Osteoblast (primary cell): ENCODE measurements at places on chromosomes 13 and 19. TPM values are rescaled to one million over a fixed set of nuclear protein-coding genes. Genes with fewer than 3 reads are reported as not detected.
A peak's percentile ranks its signal among the peaks of the same experiment; 100 is the strongest.

- H3K27ac ChIP-seq, result no peak overlapping the region
- H3K4me1 ChIP-seq, result no peaks in the 10 kb centered on the region
- no peaks in the 10 kb centered on the region for H3K36me3 ChIP-seq
- no peak overlapping the region for H3K4me3 ChIP-seq
- no peaks in the 10 kb centered on the region for H3K27me3 ChIP-seq
These were observed 198.1 kb downstream of the VWA8 start for GRCh38 chr13:41762796-41763195.

GRCh38 chr13:46388308-46388707 is 1.3 kb upstream of the RUBCNL start:
- H3K4me1 ChIP-seq, result peaks cover 15% of the 10 kb centered on the region
- no peaks in the 10 kb centered on the region for H3K36me3 ChIP-seq
- H3K27ac ChIP-seq, result no peak overlapping the region
- H3K4me3 ChIP-seq, result no peak overlapping the region
- DNase-seq, result no peak

Gene ERICH6B
- not detected in 2 replicates for total RNA-seq

Gene ZNF439
- 8.5 and 8.7 TPM in 2 replicates for total RNA-seq

Gene ATP4B
- total RNA-seq, result not detected in 2 replicates

DNA sequence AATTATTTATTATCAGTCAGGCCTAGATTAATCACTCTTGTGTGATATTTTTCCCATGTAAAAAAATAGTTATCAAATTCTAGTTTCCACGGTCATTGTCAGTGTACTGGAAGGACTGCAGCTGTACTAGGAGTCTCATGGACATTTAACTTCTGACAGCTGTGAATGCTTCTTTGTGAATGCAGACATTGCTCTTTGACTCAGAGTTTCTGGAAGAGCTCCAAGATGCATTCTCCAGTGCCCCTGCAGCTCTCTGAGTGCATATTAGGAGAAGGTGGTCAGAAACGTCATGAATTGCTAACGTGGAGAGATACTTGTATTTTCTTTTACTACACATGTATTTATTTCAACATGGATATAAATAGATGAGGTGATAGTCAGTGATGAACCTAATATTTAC is 9.7 kb upstream of the SLITRK5 start:
- no peaks in the 10 kb centered on the region for H3K36me3 ChIP-seq
- DNase-seq, result no peak
- no peaks in the 10 kb centered on the region for H3K4me1 ChIP-seq
- no peak overlapping the region for H3K4me3 ChIP-seq

Gene SIGLEC5
- under 0.01 TPM in 1 of 2 replicates, not detected in the other for total RNA-seq

- peak; percentile 25 for DNase-seq
- no peak overlapping the region for H3K27ac ChIP-seq
- H3K27me3 ChIP-seq, result no peaks in the 10 kb centered on the region
- no peaks in the 10 kb centered on the region for H3K36me3 ChIP-seq
These were observed 7.8 kb upstream of the ZNF14 start for GRCh38 chr19:19740755-19741154.

GRCh38 chr19:28889941-28890670 is 322.8 kb downstream of the UQCRFS1 start:
- no peak for DNase-seq
- no peaks in the 10 kb centered on the region for H3K36me3 ChIP-seq
- H3K27ac ChIP-seq, result no peak overlapping the region

DNA sequence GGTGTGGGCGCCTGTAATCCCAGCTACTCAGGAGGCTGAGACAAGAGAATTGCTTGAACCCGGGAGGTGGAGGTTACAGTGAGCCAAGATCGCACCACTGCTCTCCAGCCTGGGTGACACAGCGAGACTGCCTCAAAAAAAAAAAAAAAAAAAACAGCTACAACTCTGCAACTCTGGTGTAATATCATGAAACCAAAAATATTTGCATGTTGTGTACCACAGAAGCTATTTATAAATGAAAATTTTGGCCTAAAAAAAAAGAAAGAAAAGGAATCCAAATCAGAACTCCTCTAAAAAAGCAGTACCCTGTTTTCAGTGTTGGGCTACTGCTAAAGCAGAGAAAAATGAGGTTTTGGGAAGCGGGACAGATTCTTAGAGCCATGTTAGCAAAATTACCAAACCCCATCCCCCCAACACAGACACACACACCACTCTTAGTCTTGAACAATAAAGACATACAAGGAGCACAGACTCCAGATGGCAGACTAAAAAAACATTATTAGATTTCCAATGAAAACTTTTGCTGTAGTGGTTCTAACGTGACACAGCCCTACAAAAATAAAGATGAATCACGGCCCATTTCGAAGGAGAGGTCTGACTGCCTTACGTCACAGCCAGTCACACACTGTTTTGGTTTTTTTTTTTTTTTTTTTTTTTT is 51.5 kb downstream of the INSR start:
- peaks cover 4% of the 10 kb centered on the region for H3K4me1 ChIP-seq
- H3K27me3 ChIP-seq, result no peaks in the 10 kb centered on the region
- peak overlapping the region; percentile 76 for H3K27ac ChIP-seq
- peak overlapping the region; percentile 3 for H3K4me3 ChIP-seq

Gene CEACAM8
- not detected in 2 replicates for total RNA-seq

Gene SHKBP1
- 16.3 and 18.9 TPM in 2 replicates for total RNA-seq

GRCh38 chr19:14031719-14032480 is at the start of gene IL27RA:
TSS of gene IL27RA (plus strand) at chr19:14031762. CDS start at chr19:14031873, 111 bp downstream.
- peak within 1 kb of the TSS; percentile 73 for H3K4me3 ChIP-seq
- H3K27ac ChIP-seq, result no peak within 1 kb of the TSS
- peak; percentile 94 for DNase-seq
- H3K4me1 ChIP-seq, result peaks cover 4% of the 10 kb centered on the region
- no peaks in the 10 kb centered on the region for H3K36me3 ChIP-seq

- peak; percentile 76 for DNase-seq
- H3K27ac ChIP-seq, result no peak overlapping the region
- H3K36me3 ChIP-seq, result no peaks in the 10 kb centered on the region
- H3K4me3 ChIP-seq, result no peak overlapping the region
- peaks cover 18% of the 10 kb centered on the region for H3K4me1 ChIP-seq
These were observed 45.2 kb downstream of the ABCC4 start for GRCh38 chr13:95256091-95256490.

Gene ZNF667
- total RNA-seq, result 5.8 and 7.7 TPM in 2 replicates

- no peak overlapping the region for H3K27ac ChIP-seq
- H3K36me3 ChIP-seq, result peaks cover 17% of the 10 kb centered on the region
- H3K27me3 ChIP-seq, result no peaks in the 10 kb centered on the region
- peak overlapping the region; percentile 89 for H3K4me3 ChIP-seq
- no peak for DNase-seq
These were observed 563 bp upstream of the PDCD5 start for GRCh38 chr19:32580353-32580900.
